ENCODE measurements at places on chromosomes 3 and 15.

GRCh38 chr3:621714-622113 lies 425.2 kb downstream of the CHL1 start:
- DNase-seq, result no peak

- no peak for DNase-seq
Observed at GRCh38 chr3:194265505-194265892, 85.6 kb downstream of the CPN2 start.

DNA sequence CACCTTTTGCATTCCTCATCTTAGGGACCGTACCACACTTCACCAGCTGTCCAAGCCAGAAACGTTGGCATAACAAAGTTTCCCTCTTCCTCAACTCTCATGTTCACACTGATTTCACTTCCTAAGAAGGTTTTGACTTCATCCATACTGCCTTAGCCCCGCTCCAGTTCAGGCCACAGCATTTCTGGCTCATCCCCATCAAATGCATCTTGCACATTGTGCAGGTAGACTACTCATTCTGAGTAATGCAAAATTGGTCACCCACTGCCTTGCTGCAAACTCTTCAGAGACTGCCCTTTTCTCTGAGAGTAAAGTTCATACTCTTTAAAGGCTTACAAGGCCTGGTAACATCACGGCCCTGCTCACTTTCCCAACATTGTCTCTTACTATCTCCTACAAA lies 8.8 kb downstream of the NUSAP1 start:
- DNase-seq, result no peak

DNA sequence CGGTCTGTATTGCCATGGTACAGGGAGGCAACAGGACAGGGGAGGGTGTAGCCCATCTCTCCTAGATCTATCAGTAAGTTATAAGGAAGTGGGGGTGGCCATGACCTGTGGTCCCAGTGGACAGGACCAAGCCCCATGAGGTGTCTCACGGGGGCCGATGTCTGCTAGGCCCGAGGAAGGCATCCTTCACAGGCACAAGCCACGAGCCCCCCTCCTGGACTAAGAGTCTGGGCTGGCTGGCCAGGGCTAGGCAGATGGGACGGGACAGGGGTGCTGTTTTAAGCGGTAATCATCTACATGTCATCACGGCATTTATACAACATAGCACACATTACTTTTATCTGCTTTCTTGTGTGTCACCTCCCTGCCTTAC lies 2.6 kb upstream of the TBC1D2B start:
- no peak for DNase-seq

DNA sequence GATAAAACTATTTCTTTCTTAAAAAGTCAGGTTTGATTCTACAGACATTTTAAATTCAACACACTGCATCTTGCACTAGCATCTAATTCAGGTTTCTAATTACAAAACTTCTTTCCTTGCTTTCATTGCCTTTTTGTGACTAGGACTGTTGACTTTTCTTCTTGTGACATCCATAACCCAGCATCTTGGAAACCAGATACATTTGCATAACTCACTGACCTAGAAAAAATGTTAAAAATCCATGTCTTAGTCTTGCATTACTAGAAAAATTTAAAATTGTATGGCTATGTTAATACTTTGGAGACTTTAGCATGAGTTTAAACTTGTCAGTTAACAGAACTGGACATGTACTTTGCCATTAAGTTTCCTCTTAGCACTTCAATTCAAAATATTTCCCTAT lies 72.7 kb downstream of the DTWD1 start:
- DNase-seq, result no peak

DNA sequence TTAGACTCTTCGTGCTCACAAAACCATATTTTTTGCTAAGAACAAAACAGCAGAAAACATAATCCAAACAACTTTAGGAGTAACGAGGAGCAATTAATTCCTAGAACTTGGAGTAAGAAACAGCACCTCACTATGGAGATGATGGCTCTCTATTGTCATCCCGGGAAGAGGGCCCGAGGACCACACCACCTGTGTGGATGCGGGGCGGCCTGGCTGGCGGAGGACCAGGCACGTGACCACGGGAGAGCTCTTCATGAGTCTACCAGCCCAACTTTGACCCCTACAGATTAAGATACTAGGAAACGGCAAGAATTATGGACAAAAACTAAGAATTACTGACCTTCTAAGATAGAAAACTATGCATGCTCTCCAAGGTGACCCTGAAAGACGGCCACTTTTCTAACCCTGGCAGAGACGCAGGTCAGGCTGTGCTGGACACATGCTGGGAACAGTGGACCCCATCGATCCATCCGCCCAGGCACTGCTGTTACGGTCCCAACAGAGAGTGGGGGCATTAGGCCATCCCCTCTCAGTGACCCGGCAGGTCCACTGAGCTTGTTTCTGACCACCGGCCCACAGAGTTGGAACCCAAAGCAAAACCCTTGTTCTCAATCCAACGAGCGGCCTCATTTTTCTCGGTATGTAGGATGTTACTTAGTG lies 13.1 kb upstream of the OCA2 start:
- DNase-seq, result no peak
